ENCODE measurements at places on chromosomes 5 and 9.

GRCh38 chr9:114349713-114350480 is 20.2 kb downstream of the ORM2 start:
- no peak for DNase-seq

- DNase-seq, result no peak
These were observed 46.4 kb downstream of the SYK start for GRCh38 chr9:90847971-90848370.

GRCh38 chr9:13445103-13445500 is 165.6 kb upstream of the MPDZ start:
- DNase-seq, result no peak

DNA sequence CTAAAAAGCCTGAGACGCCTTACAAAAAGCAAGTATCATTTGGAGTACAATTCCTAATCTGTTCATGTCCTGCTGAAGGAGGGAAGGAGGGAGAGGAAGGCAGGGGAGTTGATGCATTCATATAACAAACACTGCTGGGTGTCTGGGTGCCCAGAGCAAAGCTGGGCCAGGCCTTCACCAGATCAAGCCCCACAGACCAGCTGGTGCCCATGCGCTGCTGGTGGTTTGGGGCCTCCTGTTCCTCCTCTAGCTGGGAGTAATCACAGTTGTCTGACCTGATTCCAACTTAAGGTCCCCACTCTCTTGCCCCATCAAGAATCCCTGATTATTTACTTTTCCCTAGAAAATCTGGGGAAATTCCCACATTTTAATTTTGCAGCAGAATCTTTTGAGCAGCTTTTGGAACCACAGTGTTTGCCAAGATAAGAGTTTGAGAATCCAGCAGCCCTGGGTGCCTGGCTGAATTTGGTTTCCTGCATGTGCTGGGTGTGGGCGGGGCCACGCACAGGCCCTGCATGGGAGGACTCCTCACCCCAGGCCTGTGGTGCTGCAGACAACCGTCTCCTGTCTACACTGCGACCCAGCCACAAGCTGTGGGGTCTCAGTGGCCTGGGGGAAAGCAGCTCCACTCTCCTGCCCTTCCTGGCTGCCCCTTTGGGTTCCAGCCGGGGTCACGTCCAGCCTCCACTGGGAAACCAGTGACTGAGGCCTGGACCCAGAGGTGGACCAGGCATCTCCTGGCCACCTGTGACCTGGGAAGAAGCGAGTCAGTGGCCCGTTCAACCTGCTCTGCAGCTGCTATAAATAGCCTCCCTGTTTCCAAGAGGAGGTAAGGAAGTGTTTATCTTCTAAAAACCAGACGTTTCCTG is 47.5 kb downstream of the NEURL1B start:
- DNase-seq, result no peak

GRCh38 chr9:73162987-73163768 is 11.5 kb downstream of the ANXA1 start:
- no peak for DNase-seq

GRCh38 chr5:20335978-20336377 is 348.0 kb upstream of the CDH18 start:
- no peak for DNase-seq

- no peak for DNase-seq
These were observed 45.5 kb upstream of the S1PR3 start for GRCh38 chr9:88945636-88946333.

DNA sequence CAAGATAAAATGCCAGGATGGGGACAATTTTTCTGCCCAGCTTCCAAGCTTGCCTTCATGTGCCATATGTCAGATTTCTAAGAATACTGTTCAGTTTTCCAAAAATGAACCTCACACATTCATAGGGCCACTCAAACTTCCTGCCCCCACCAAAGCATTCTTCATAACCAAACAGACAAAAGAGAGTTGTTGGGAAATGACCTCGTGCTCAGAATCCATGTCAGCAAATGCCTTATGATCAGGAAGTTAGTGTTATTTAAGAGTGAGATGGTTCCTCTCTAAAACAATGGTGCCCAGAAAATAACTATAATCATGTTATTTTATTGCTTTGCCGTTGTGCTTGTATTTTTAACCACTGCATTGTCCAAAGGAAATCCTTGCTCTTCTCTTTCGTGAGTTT is 208.2 kb downstream of the ZNF608 start:
- DNase-seq, result no peak

GRCh38 chr9:129776566-129776937 is 23.7 kb upstream of the PTGES start:
- DNase-seq, result no peak

DNA sequence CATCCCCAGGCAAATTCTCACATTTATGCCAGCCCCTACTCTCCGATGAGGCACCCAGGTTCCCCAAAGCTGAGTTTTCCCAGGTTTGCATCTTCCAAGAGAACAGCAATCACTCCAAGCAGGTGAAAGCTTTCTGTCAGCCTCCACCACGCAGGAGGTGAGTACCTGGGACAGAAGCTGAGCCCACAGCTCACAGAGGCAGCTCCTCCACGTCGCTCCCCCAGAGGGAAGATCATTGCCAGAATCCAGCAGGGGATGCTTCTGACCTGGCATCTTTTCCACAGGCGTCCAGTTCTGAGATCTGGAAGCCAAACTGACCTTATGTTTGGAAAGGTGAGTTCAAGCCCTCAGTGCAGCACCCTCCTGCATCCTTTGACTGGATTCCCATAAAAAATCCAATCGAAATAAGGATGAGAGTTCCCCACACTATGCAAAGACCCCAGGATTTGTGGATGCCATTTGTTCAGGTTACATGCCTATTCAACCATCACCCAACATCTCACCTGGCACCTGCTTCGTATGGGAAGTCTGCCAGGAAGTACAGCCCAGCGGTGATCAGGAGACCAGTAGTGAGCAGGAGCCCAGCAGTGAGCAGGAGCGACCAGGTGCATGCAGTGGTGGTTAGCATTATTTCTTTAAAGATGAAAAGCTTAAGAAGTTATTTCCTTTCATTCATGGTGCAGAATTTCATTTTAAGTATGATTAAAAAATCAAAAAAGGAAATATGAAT is 47.4 kb upstream of the OLFM1 start:
- DNase-seq, result no peak

- DNase-seq, result no peak
These were observed 430 bp upstream of the MSH3 start for GRCh38 chr5:80654054-80654390.

DNA sequence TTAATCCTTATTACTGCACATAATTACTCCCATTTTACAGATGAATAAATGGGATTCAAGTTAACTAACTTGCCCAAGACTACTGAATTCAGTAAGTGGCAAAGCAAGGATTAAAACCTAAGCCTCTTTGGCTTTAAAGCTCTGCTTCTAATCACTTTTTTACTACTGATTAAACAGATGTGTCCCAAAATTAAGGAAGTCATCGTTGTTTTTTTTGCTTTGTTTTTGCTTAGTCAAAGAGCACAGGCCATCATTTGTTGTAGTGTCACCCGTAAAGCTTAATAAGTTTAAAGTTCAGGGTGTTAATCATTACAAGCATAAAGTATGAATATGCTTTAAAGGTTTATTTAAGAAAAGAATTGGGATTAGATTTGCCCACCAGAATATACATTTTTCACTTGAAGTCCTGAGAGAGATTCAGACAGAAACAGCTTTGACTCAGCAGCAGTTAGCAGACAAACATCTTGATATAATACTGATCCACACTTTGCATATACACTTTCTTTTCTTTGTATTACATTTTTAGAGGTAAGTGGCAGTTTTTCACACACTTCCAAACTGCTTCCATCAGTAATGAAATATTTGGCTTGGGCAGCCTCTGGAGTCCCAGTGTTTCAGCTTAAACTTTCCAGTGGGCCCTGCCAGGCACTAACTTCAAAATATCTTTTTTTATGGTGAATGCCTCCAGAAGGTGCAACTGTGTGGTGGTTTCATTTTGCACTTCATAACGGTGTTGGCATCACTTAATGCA is 52.7 kb downstream of the PIK3R1 start:
- DNase-seq, result no peak

GRCh38 chr5:72205431-72206009 is 98.2 kb downstream of the MAP1B start:
- no peak for DNase-seq

GRCh38 chr5:73405691-73406090 is 42.9 kb downstream of the FOXD1 start:
- DNase-seq, result no peak

DNA sequence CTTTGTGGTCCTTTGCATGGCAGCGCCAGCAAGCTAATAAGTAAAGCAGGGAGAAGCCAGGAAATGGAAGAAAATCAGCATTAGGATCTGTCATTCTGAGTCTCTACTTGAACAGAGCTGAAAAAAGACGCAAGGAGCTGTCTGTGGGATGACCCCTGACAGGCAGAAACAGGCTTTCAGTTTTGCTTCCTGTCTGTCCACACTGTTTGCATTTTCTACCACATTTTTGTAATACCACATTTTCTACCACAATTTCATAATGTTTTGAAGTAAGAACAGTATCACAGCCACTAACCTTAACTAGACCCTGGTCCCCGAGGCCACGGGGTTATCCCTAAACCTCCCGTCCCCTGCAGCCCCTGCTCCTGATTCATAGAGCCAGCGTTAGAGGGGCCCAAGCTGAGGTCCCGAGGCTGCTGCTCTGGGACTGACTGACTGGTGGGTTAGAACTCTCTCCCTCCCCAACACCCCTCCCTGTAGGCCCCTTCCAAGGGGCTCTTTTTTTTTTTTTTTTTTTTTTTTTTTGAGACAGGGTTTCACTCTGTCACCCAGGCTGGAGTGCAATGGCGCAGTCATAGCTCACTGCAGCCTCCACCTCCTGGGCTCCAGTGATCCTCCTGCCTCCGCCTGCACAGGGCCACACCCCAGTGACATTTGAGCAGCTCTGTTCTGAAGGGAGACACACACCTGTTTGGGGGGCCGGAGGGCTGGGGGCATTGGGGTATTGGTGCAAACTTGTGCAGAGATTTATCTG is 4.0 kb upstream of the CLIC3 start:
- peak; percentile 32 for DNase-seq

DNA sequence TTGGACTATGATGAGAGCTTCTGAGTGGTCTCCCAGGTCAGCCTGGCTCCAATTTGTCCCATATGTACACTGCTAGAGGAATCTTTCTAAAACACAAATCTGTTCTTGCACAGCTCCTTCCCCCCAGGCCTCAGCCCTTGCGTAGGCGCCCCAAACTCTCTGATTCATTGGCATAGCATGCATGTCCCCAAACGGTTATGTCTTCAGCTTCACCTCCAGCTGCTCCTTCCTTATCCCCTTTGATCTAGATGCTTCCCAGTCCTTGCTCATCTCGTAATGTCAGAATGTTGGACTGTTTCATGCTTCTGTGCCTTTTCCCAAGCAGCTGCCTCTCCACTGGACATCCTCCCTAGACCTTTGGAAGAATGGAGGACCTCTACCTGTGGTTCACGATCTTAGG is 60.1 kb upstream of the BASP1 start:
- no peak for DNase-seq

- no peak for DNase-seq
These were observed 107.4 kb downstream of the SNX18 start for GRCh38 chr5:54624805-54625568.

GRCh38 chr5:172118891-172119290 is 69.1 kb downstream of the STK10 start:
- no peak for DNase-seq

DNA sequence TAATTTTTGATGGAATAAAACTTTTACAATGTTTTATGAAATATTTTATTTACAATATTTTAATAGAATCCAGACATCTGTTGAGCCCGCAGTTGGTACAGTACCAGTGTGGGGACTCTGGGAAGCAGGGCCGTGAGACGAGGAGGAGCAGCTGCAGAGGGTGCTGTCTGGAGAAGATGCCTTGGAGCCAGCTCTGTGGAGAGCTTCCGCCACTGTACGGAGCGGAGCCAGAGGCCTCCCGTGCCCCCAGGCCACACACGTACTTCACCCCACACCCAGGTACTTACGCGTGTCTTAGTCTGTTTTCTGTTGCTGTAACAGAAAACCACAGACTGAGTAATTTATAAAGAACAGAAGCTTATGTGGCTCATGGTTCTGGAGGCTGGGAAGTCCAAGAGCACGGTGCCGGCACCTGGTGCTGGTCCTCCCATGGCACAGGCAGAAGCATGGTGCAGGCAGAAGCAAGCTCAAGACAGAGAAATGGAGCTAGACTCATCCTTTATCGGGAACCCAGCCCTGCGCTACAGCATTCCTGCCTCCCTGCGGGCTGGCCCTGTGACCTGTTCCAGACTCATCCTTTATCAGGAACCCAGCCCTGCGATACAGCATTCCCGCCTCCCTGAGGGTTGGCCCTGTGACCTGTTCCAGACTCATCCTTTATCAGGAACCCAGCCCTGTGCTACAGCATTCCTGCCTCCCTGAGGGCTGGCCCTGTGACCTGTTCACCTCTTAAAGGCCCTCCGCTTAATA is 23.3 kb downstream of the CEP72 start:
- no peak for DNase-seq

- no peak for DNase-seq
These were observed 26.1 kb downstream of the FAM163B start for GRCh38 chr9:133583111-133583510.

GRCh38 chr5:58458141-58458742 is 1.6 kb downstream of the PLK2 start:
- DNase-seq, result no peak
